ENCODE measurements at places on chromosomes 1 and 21. TPM values are rescaled to one million over a fixed set of nuclear protein-coding genes. Genes with fewer than 3 reads are reported as not detected.

ROR1 gene
- total RNA-seq = 4.1 TPM

- no peak for DNase-seq
These were observed 6.8 kb upstream of the MYCL start for GRCh38 chr1:39908534-39908933.

DNA sequence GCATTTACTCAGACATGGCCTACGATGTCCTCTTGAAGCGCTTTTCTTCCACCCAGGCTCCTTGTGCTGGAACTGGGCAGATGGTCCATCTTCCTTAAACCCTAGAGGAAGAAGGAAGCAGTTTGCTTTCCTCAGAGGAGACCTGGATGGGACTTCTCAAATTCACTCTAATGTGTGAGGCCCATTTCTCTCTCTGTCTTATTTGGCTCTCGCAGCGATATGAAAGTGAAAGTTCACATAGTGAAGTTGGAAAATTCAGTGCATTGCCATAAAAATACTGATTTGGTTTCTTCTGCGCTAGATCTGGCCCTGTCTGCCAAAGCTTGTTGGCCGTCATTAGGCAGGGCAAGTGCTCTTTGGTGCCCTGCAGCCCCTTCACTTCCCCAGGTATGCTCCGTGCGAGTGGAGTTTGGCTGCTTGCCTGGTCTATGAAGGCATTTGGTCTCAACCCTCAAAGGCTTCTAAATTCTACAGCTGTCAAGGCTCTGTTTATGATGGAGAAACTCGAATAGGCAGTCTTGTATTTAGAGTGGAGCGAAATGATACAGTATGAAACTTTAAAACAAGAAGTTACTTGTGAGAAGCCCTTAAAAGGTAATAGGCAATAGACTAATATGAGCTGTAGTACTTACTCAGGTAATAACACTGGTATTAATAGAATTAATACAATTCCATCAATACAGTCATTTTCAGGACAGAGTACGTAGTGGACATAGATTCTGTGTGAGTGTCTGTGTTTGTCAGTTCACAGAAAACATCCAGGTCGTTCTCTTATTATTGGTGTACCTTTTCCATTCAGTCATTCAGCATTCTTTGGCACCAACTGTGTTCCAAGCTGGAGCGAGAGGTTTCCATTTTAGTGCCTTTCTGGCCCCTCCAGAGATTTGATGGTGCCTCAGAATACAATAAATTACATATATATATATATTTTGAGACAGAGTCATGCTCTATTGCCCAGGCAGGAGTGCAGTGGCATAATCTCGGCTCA lies 20.5 kb downstream of the SZRD1 start:
- no peak for DNase-seq

- DNase-seq = no peak
These were observed 48.7 kb upstream of the KIRREL1 start for GRCh38 chr1:157944663-157945280.

PIGK gene
- total RNA-seq = 62.9 TPM

INAVA gene
- 1.1 TPM for total RNA-seq

HSD11B1 gene
- not detected for total RNA-seq

Measured in H4 (cell line).